T1000 (cell line): ENCODE measurements at places on chromosomes 2 and 18.

- DNase-seq: no peak
Observed at GRCh38 chr2:174692256-174692919, 71.9 kb downstream of the CHRNA1 start.

- no peak for DNase-seq
Observed at GRCh38 chr2:238100049-238100820, at the start of gene ESPNL. Gene ESPNL (plus strand): TSS chr2:238100340. CDS start chr2:238100420, 80 bp downstream.

DNA sequence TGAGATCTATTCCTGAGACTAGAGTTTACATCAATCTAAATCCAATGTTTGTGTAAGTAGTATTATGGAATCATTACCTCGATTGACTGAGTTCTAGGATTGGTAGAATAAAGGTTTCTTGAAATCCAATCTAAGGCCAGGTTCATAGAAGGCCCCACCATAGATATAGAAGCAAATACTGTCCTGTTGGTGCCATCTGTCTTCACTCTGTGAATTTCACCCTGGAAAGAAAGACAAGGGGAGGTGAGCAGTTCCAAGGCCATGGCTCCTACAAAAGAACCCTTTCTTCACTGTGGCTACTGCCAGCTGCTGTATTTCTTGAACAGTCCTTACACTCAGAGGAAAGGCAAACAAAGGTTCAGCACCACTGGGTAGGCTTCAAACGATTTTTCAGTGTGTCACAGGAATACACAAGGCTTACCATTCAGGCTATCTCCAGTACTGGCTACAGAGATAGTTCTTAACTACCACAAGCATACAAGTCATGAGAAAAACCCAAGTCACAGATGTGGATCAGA, 137.0 kb downstream of the LRP2 start:
- no peak for DNase-seq

GRCh38 chr18:48602759-48603390, 64.0 kb downstream of the CTIF start:
- DNase-seq: no peak

GRCh38 chr2:586641-587076, 90.5 kb downstream of the TMEM18 start:
- DNase-seq: no peak

- DNase-seq: no peak
Observed at GRCh38 chr18:48417985-48418384, 8.8 kb upstream of the ZBTB7C start.

DNA sequence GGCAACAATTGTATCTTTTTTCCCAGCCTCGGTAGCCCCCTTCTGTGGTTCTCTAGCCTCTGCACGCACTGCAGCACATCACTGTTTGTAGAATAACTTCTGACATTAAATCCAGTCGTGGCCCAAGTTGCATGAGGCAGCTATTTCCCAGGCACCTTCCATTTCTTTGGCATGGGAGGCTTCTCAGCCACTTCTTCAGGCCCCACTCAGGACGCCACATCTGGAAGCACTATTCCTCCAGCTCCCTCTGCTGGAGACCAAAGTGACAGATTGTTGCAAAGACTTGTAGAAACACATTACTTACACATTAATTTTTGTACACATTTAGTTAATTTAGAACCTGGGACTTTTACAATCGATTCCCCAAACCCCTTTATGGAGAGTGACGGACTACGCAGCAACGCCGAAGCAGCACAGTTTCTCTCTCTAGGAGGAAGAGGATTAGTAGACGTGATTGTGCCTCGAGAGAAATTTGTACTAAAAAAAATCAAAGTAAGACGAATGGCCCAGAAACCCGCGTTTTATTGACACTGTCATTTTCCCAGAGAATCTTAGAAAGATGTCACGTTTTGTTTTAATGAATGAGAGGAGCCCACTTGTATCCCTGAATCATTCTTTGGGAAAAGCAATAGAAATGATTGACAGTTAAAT, 57.8 kb upstream of the RGPD5 start:
- DNase-seq: no peak

GRCh38 chr2:176516051-176516602, 246.9 kb downstream of the MTX2 start:
- no peak for DNase-seq

- DNase-seq: no peak
Observed at GRCh38 chr2:186968277-186968676, 119.3 kb upstream of the ZSWIM2 start.

- DNase-seq: no peak
Observed at GRCh38 chr2:61671561-61672315, 133.6 kb upstream of the XPO1 start.

GRCh38 chr2:144890828-144891227, 370.9 kb upstream of the ZEB2 start:
- DNase-seq: no peak

DNA sequence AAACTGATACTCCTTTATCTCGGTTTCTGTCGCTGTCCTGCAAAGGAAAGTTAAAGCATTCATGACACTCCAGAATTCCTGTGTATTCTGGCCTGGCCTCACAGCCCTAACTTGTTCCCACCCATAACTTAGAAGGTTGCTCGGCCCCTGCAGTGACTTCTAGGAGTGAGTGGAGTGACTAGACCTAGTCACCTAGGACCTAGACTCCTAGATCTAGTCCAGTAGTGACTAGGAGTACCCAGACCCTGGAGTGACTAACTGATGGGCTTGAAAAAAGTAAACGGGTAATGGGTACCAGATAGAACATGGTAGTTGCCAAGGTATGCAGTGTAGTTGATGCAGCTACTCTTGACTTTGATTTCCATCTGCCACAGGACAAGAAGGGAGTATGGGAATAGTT, 181.8 kb downstream of the MYO1B start:
- DNase-seq: no peak

- no peak for DNase-seq
Observed at GRCh38 chr2:20317197-20317596, 33.4 kb downstream of the PUM2 start.

DNA sequence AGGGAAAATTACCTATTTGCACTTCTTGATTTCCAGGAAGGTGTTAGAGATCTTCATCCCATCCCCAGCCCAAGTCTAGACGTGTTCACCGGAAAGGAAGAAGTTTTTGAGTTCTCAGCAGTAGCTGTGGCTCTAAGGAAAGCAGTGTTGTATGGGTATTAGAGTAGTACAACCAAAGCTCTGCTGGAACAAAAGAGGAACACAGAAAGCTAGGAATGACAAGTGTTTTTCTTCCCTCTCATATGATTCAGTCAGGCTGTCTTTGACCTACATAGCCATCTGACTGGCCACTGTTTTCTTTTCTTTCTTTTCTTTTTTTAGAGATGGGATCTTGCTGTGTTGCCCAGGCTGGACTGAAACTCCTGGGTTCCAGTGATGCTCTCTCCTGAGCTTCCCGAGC, 82.7 kb upstream of the SLC39A10 start:
- no peak for DNase-seq

DNA sequence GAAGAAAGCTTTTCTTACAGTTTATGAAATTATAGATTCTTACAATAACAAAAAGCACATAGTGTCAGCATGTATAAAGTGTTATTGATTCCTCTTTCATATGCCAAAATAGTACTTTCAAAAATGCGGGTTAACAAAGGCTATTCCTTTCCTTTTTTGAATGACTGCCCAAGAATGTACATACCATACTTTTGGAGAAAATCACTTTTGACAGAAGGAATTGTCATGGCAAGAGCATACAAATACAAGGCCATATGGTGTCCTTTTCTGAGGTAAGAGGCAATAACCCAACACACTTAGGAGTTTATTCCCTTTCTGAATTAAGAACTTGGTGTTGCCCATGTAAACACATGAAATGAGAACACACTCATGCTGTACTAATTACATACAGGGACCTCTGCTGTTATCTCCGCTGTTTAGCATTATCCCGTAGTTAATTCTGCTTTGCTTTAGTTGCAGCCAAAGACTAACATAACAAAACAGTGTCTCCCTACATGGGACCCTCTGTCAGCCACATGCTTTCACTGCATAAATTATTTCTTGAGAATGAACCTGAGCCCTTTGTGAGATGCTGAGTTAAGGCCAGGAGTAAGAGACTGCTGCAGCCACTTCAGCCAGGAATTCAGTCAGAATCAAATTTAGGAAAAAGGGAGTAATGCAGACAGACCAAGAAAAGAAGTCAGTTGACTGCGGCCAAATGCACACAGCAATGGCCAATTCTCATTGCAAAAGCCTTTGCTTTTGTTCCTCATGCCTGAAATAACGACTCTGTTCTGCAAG, 67.0 kb downstream of the CDH2 start:
- DNase-seq: no peak

DNA sequence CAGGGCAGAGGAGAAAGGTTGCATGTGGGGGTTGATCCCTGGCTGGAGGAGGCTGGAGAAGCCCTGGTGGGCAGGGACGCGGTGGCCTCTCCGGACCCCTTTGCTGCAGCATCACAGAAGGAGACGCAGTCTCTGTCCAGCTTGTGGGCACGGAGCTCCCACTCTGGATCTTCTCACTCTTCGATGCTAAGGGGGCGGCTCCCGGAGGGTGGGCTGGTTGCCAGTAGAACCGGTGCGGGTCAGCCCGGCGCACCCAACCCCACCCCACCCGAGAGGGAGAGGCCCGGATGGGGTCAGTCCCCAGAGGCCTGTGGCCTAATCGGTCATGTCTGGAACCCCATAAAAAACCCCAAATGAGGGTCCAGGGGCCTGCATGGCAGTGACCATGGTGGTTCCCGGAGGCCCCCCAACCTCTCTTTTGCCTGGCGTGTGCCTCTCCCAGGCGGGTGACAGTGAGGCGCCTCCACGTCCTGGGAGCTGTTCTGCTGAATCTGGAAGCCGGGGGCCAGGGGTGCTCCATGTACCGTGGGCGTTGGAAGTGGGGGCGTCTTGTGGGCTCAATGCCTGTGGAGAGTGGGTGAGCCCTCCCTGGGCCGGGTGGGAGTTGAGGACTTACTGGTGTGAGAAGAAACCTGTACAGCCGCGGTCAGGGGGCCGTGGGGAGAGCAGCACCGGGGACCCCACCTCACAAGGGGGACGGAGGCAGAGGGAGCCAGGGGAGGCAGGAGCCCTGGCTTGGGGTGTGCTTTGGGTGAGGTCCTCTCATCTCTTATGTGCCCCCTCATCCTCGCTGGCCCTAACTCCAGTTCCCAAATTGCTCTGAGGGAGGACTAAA, 79.6 kb downstream of the RTP5 start:
- DNase-seq: no peak

DNA sequence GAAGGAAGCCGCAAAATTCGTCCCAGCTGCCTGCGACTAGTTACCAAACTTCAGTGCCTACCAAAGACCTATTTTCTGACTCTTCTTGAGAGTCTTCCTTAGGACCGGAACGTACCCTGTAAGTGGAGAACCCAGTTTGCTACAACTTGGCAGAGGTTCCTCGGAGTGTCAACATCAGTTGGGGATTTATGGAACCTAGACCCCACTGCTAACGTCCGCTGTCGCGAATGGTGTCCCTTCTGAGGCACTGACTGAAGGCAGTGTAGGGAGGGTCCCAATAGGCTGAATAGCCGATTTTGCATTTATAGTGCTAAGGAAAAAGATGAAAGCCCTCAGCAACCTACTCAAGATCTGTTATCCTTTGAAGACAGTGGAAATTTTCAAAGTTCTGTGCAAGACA, 568 bp upstream of the STK17B start:
- DNase-seq: no peak

DNA sequence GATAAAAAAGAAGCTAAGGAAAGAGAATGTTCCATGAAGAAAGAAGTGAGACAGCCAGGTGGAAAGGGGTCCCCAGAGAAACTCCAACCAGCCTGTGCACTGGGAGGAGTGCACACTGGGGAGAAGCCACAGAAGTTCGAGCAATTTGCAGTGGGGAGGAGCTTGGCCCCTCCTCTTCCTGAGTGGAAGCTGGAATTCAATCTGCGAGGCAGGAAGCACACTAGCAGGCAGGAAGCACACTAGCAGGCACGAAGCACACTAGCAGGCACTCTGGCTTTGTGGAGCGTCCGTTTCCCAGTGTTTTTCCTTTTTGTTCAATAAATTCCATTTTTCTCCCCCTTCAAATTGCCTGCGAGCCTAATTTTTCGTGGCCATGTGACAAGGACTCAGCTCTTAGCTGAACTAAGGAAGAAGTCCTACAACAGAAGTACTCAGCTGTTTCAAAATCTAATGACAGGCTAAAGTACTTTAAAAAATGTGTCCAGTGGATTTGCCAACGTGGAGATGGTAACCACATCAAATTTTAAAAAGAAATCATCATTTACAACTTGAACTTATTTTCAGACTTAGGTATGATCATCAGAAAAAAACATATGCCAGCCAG, 21.4 kb upstream of the SPIRE1 start:
- DNase-seq: no peak

DNA sequence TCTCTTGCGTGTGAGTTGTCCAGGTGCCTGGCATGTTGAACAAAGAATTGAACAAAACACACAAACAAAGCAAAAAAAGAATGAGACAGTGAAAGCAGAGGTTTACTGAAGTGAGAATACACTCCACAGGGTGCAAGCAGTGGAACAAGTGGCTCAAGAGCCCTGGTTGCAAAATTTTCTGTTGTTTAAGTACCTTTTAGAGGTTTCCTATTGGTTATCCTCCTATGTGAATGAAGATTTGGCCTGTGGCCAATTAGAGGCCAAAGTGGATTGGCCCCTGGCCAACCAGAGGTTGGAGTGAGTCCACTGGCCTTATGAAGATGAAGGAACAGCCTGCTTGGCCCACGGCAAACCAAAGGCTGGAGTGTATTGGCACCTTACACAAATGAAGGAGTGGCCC, 1188.5 kb upstream of the NRXN1 start:
- no peak for DNase-seq

GRCh38 chr2:232351686-232352510, 26.7 kb upstream of the ALPP start:
- no peak for DNase-seq

GRCh38 chr2:105793196-105793975, 48.7 kb downstream of the NCK2 start:
- DNase-seq: no peak

GRCh38 chr2:188813857-188814256, 160.3 kb upstream of the COL3A1 start:
- DNase-seq: no peak

GRCh38 chr2:206353685-206354084, 79.2 kb downstream of the ZDBF2 start:
- DNase-seq: no peak

- DNase-seq: no peak
Observed at GRCh38 chr2:26816893-26817292, 31.0 kb downstream of the CENPA start.

- no peak for DNase-seq
Observed at GRCh38 chr18:69557282-69557681, 156.6 kb downstream of the DOK6 start.

GRCh38 chr2:239979243-239980023, 45.7 kb downstream of the NDUFA10 start:
- no peak for DNase-seq

DNA sequence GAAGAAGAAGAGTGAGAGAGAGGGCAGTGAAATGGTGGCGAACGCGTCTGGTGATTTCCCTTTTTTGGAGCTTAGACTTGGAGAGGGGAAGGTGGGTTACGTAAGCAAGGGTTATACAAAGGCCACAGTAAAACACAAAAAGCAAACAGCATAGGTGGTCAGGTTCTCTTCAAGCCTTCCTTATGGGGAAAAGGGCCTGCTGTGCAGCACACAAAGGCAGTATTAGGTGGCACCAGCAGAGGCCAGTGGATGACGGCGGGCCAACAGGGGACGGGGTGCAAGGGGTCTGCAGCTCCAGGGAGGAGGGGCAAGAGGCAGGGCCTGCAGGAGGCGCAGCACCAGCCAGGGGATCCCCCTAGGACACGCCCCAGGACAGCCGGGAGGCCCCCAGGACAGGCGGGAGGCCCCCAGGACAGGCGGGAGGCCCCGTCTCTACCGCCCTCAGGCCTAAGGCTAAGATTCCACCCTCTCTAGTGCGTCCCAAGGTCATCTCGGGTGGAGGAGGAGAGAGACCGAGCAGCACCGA, 32.6 kb upstream of the NPC1 start:
- DNase-seq: no peak
